ENCODE measurements at places on chromosomes 7 and 10.

GRCh38 chr10:112784022-112784461, 166.0 kb upstream of the TCF7L2 start:
- DNase-seq = peak; percentile 9

DNA sequence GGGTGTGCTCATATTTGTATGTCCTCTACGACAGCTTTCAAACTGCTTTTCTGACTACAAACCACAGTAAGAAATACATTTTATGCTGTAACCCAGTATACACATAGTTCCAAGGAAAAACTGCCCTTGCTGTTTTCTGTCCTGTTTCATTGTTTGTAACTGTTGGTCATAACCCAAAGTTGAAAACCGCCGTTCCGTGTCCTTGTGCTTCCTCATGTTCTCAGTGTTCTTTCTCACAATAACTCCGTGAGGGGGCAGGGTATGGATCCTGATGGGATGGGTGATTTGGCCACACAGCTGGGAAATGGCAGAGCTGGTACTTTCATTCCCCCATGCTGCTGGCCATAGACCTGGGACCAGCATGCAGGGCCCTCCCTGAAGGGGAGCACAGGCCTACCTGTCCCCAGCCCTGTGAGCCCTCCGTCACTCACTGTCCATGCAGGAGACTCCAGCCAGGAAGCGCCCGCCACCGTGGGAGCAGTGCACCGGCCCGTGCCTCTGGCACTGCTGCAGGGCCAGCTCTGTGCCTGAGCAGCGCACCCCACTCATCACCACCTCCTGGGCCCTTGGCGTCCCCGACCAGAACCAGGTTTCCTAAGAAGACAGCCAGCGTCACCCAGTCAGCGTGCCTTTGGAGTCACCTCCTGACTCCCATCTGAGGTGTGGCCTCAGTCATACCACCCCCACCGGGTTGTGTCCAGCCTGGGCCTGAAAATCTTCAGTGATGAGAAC, 12.7 kb downstream of the LOXL4 start:
- DNase-seq = no peak

DNA sequence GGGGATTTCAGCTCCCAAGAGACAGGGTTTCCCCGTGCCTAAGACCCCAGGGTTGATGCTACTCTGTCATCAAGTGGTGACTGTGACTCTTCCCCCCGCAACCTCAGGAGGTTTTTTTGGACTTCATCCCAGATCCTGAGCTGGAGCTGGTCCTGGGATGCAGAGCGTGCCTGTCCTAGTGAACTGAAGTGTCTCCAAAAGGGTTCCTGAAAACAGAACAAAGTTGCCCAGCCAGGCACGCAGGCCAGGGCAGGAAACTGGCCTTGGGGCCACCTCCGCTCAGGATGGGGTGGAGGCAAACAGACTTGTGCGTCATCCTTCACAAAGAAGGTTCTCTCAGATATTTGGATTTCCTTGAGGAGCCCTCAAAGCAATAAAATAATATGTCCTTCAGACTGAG, 118.9 kb downstream of the ITIH5 start:
- no peak for DNase-seq

DNA sequence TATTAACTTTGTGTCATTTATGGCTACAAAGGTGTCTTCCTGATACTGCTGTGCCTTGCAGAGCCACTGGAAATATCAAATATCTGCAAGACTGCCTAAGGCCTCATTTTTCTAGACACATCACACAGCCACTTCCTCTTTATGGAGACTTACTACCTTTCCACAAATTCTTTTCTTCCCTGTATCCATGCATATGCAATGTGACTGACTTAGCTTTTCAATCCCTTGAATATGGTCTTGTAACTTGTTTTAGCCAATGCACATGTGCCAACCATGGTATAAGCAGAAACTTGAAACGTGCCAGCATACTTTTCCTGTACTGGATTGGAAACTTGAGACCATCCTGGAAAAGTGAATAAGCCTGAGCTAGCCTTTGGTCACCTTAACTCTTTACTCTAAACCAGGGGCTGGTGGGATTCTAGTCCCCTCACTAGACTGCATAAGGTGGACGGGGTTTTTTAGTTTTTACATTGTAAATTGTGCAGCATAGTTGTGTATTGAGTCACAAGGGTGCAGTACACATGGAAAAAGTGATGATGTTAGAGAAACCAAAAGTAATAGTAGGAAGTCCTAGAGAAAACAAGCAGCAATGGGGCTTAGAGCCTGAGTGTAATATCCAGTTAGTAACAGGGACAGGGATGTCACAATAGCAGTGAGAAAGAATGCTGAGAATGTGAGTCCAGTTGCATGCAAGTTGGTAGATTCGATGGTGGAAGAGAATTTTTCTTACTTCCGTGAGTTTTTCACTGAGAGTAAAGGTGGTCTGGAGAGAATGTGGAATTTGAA, 879.5 kb downstream of the SORCS1 start:
- no peak for DNase-seq

- DNase-seq = no peak
Observed at GRCh38 chr7:73715648-73716317, 3.7 kb downstream of the STX1A start.

- DNase-seq = no peak
Observed at GRCh38 chr7:37408291-37409228, 40.1 kb downstream of the ELMO1 start.

- no peak for DNase-seq
Observed at GRCh38 chr7:108650467-108650866, 80.8 kb downstream of the DNAJB9 start.

GRCh38 chr10:97618285-97618684, 15.0 kb downstream of the MORN4 start:
- no peak for DNase-seq

DNA sequence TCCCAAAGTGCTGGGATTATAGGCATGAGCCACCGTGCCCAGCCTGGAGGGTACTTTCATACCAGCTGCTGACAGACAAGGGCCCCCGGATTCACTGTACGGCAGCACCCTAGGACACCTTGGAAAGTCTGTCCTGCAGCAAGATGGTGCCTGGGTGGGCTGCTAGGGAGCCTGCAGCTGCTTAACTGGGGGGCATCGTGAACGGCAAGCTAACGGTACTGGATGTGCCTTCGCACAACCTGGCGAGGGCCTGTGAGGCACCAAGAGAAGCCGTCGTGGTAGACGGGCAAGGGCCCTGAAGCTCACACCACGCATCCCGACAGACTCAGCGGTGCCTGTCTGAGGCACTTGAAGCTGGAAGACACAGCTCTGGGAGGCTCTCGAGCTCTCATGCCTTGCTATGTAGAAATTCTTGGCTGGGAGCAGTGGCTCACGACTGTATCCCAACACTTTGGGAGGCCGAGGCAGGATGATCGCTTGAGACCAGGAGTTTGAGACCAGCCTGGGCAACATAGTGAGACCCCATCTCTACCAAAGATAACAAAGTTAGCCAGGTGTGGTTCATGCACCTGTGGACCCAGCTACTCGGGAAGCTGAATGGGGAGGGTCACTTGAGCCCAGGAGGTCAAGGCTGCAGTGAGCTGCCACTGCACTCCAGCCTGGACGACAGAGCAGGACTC, 9.4 kb downstream of the BRAT1 start:
- DNase-seq = no peak

DNA sequence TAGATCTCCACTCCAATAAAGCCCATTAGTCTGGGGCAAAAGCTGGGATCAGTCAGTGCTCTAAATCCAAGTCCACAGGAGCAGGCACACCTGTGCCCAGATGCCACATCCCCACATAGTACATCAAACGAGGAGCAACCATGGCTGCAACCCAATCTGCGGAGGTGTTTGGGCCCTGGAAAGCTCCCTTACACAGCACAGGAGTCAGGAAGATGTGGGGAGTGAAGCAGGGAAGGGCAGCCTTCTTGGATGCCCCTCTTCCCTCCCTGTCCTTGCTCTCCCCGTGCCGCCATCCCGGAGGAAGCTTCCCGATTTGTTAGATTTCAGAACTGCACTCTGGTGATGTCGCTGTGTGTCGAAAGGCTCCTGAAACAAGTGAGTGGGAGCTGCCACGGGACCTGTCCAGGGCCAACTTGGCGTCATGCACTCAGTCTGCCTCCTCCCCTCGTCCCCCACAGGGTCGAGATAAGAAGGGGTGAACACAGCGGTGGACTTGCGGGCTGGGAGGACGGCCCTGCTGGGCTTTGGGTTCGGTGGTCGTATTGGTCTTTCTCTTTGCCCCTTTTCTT, 230.6 kb upstream of the GRB10 start:
- DNase-seq = no peak

GRCh38 chr7:18086165-18087025, 58.7 kb upstream of the PRPS1L1 start:
- DNase-seq = peak; percentile 45

DNA sequence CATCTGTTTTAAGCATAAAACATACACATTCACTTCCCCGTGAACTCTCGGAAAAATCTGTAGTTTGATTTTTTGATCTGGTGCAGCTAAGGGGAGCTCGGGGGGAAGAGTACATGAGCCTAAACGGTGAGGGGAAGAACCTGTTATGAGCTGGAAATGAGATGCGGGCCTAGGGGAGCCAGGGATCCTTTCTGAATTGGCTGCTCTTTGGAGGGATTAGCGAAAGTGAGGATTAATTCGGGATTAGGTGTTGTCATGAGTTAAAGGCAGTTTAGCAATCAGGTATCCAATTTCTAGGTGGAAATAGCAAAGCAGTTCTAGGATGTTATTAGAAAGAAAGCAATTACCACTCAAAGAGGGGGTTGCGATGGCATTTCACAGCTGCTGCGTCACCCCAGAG, 51.1 kb upstream of the ADARB2 start:
- DNase-seq = no peak

DNA sequence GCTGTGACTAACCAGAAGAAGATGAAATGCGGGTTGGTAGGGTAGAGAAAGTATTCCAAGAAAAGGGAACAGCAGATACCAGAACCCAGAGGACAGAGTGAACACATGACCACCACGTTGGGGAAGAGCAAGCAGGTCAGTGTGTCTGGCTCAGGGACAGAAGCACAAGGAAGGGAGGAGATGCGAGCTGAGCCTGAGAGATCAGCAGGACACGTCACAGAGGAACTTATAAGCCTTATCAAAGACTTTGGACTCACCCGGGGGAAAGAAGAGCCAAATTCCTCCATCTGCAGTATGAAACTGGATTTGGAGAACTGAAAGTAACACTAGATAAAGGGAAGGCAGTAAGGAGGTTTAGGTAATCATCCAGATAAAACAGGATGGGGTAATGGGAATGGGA, 232.1 kb upstream of the NPVF start:
- no peak for DNase-seq

- DNase-seq = no peak
Observed at GRCh38 chr7:25105911-25106310, 19.1 kb downstream of the CYCS start.

DNA sequence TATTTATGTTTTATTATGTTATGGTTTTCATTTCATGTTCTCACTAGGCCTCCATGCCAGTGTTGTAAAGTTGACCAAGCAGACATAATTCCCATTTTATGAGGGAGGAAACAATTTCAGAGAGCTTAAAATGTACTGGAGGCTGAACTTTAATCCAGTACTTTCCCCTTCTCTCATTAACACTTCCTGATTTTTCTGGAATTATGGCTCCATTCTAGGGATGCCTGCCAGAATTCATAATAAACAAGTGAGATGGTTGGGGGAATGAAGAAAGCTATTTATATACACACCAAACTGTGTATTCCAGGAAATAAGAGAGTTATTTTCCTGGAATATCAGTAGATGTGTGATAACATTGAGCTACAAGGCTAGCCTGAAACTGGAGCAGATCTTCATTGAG, 6.9 kb downstream of the TMEM236 start:
- DNase-seq = no peak

GRCh38 chr7:21942955-21943354, 2.7 kb downstream of the CDCA7L start:
- peak; percentile 29 for DNase-seq

GRCh38 chr10:58638388-58638787, 125.7 kb downstream of the BICC1 start:
- DNase-seq = no peak

DNA sequence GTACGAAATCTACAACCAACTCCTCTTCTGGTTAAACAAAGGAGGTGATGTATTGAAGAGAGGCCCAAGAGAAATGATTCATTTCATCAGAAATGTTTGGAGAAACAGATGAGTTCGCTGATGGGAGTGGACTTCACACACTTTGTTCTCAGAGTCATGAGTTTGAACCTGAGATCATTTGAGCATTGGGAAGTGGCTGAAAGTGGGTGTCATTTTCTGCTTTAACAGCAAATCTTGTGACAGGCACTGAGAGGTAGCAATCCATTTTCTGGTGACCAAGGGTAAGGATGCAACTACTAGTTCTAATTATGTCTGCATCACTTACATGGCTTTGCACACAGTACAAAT, 51.4 kb downstream of the RBM20 start:
- no peak for DNase-seq

DNA sequence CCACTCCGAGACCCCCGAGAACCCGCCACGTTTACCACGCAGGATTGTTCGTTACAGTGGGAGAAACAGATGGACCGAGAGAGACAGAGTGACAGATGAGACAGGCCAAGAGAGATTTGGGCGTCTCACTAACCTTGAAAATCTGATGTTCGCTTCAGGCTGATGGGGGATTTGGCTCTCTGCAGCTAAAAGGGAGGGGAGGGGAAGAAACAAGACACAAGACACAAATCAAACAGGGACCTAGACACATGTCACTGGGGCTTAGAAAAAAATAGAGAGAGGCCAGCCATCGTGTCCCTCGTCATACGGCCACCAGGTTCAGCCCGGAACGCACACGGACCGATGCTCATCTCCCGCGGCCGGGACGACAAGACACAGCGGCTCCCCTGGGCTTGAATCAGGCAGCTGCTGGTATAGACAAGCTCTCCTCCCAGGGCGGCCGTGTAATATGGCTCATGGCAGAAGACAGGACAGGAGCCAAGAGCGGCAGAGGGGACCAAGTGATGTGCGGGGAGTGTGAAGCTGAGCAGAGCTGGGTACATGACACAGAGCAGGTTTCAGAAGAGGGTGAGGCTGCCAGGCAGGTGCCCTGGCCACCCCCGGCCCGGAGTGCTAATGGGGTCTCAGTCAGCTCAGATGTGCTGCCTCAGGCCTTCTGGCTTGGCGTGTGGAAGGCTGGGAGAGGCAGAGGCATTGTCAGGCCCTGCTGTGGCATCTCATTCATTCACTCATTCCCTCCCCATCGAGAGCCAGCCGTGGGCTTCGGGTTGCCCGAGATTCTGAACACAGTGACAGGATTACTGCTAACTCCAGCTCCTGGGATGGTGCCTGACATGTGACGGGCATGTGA, 88.5 kb upstream of the GNA12 start:
- no peak for DNase-seq

- DNase-seq = no peak
Observed at GRCh38 chr10:114077815-114078219, 34.2 kb downstream of the ADRB1 start.

DNA sequence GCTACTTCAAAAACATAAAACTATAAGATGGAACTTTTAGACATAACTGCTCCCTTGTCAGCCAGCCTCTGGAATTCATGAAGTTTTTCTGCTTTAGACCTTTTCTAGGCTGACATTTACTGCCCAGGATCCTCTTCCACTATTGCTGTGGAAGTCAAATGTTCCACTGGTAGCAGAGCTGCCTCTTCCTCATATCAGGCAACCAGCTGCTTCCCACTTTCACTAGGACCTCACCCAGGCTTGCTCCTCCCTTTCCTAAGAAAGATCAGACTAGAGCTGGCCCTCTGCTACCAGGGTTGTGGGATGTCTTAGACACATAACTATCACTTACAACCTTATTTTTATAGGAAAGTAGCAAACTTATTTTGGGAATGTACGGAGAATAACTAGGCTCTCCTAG, 121.5 kb downstream of the CTTNBP2 start:
- DNase-seq = no peak

All from NCI-H2227 treated with DMSO at 0.1 percent for 48 hours (cell line).